ENCODE measurements at places on chromosomes 5 and 9.

DNA sequence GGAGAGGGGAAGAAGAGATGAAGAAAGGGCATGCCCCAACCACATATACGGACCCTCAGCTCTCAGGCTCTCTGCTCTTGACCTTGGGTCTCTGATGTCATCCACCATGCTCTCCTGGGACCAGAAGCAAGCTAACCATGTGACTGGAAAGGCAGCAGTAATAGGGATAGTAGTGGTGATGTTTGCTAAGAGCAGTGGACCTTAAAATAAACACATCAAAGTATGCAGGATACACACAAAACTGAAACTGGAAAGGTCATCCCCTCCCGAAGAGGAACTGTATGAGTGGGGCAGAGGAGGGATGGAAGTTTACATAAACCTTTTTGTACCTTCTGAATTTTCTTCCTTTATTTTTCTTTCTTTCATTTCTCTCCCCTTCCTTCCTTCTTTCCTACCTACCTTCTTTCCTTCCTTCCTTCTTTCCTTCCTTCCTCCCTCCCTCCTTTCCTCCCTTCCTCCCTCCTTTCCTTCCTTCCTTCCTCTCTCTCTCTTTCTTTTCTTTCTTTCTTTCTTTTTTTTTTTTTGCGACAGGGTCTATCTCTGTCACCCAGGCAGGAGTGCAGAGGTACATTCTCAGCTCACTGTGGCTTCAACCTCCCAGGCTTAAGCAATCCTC lies 8.1 kb upstream of the PTPN3 start:
- DNase-seq = no peak

- DNase-seq = no peak
Observed at GRCh38 chr5:143887903-143888665, 76.1 kb downstream of the HMHB1 start.

DNA sequence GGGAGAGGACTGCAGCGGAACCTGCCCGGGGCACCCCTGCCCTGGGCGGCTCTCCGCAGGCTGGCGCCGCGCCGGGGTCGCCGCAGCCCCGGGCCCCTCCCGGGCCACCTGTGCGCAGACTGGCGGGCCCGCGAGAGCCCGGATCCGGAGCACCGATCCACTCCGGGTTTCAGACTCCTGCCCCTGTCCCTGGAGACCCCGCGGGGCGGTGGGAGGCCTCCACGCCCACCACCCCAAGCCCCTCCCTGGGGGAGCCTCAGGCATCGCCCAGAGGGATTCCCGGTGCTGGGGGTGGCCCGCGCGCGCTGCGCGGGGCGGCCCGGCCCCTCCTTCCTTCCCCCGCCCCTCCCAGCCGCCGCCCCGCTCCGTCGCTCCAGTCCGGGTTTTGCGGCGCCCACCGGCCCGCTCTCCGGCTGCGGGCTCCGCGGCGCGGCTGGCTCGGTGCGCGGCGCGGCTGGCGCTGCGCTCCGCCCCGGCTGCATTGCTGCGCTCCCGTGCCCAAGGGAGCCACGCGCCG lies at the start of gene UNC5A:
Gene UNC5A, plus strand, starts transcription at position 479 of the 517 bp plus-strand sequence. CDS start 192 bp downstream, outside the sequence.
- peak; percentile 49 for DNase-seq

GRCh38 chr5:123520677-123521247 lies 8.8 kb downstream of the CSNK1G3 start:
- DNase-seq = no peak

DNA sequence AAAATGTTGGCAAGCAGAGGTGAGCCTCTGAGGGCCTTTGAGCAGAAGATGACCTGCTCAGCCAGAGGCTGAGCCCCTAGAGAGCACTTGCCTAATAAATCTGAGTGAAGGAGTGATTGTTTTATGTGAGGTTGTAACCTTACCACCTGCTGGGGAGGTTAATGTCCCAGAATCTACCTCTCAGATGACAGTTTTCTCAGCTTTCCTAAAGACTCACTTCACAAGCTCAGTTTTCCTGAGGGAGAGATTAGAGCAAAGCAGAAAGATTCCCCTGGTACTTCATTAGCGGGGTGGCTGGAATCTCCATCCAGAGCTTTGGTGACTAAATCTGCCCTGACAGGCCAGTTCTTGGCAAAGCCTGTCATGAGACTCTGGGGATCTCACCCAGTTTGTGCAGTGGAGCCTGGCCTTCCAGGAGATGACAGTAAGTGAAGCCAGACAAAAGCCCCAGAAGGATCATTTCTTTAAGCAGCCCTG lies 48.8 kb upstream of the GALNT10 start:
- no peak for DNase-seq

DNA sequence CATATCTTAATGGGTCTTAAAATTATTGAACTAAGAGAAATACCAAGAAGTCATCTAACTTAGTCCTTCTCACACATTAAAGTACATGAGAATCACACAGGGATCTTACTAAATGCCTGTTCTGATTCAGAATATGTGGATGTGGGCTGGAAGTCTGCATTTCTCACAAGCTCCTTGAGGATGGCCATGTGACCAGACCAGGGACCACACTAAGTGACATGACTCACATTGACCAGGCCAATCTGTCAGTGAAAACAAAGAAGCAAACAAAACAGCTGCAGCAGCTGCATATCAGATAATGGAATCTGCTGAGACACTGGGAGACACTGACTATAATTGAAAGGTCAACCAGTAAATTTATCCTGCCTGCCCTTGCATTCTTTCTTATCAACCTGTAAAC lies 110.5 kb downstream of the ADAMTS12 start:
- no peak for DNase-seq

DNA sequence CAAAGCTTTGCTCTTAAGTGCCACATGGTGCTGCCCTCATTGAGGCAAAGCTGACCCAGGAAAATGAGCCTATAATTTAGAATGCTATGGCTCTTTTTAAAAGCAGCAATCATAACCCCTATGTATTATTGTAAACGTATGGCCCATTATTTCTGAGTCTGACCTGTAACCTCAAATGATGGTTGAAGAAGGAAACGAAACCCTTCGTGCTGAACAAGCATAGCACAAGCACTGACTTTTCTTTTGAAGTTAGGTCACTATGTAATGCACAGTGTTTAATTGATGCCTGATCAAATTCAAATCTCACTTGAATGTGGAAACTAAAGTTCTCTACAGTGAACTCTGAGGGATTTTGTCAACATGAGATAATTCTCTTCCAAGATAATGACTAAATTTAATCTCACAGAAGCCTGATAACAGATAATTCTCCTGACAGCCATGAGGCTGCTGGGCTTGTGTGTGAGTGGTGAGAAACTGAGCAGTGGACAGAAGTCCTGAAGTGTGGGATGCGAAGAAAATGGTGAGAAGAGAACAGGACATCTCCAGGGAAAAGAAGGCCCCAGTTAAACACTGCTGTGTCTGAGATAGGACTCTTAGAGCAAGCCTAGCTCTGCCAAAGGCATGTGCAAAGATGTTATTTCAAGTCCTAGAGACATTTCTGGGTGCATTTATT lies 226.9 kb downstream of the MAN2A1 start:
- DNase-seq = no peak

DNA sequence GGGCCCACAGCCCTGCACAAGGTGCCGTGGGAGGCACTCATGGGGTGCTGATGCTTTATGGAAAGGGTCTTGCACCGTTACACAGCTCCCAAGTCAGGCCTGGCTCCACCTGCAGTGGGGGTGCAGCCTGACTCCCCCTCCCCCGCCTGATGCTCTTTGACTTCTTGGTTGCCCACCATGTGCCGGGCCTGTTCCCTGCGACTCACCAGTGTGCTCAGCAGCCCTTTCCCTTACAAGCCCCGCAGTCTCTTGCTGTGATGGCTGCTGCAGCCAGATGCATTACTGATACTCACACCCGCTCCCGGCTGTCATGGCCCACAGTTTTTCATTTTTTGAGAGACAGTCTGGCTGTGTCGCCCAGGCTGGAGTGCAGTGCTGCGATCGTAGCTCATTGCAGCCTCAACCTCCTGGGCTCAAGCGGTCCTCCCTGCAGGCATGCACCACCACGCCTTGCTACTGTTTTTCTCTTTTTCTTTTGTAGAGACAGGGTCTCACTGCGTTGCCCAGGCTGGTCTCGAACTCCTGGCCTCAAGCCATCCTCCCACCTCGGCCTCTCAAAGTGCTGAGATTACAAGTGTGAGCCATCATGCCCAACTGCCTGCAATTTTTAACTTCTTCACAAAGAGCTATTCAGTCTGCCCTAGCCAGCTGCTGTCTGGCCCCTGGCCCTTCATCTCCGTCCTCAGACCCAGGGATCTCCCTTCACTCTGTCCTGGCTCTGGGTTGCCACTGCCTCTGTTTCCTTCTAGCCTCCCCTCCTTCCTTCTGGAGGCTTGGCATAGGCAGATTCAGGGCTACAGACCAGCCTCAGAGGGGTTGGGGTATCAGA lies 109.5 kb downstream of the RXRA start:
- DNase-seq = no peak

GRCh38 chr5:135208555-135208902 lies 174.5 kb upstream of the PITX1 start:
- DNase-seq = no peak

GRCh38 chr5:5492087-5492933 lies 69.8 kb downstream of the ICE1 start:
- DNase-seq = no peak

- DNase-seq = no peak
Observed at GRCh38 chr9:121909111-121909510, 184.0 kb downstream of the TTLL11 start.

GRCh38 chr5:72243706-72244105 lies 76.3 kb downstream of the MRPS27 start:
- DNase-seq = no peak

- DNase-seq = no peak
Observed at GRCh38 chr9:87375397-87376073, 122.1 kb upstream of the DAPK1 start.

DNA sequence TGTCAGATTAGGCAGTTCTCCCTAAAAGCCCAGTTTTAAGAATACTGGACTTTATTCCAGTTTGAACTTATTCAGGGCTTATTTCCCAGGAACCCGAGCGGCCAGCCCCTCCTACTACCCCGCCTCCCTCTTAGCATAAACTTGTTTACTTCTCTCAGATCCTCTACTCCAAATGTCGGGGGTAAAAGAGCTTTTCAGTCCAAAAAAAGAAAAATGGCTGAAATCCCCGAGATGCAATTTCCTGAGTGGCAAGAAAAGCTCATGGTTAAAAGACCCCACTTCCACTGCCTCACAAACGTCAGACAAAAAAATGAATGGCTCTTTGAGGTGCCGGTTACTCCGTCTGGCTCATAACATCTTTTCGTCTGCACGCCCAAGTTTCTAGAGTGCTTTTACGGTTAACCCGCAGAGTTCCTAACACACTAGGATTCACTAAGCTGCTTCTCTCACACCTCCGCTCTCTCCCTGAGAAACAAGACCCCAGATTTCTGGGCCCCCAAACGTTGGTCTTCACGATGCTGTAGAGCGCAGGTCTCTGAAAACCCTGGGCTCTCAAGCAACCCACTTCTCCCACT lies 402 bp downstream of the BRD8 start:
- DNase-seq = no peak

DNA sequence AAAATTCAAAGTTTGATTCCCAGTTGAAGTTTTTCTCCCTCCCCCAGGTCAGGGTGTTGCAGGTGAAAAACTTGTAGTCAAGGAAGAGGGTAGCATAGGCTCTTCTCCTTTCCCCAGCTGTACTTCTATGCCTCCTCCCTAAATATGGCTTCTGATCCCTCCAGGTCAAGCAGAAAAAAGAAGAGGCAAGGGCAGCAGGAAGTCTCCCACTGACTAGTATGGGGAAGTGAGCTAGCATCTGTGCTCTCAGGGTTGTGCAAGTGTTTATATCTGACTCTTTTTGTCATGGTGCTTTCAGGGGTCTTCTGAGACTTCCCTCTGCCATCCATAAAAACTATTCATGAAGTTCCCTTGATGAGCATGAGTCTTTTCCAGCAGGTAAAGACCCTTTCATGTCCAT lies 76.0 kb downstream of the ATPSCKMT start:
- no peak for DNase-seq

- DNase-seq = no peak
Observed at GRCh38 chr5:125440905-125441304, 694.5 kb upstream of the ZNF608 start.

DNA sequence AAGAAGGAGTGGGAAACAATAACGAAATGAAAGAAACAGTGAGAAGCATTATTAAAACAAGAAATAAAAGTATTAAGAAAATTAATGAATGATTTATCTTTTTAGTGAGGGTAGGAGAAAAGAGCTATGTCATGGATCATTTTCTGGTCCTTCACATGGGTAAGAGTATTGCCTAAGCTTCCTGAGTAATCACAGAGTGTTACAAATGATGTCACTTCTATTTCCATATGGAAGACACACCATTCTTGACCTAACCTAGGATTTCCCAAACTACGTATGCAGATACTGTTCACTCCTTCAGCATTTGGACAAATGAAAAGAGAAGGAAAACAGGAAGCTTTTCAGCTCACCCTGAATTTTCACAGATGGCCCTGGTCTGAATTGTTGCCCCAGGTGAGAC lies 3.3 kb upstream of the TSLP start:
- DNase-seq = no peak

DNA sequence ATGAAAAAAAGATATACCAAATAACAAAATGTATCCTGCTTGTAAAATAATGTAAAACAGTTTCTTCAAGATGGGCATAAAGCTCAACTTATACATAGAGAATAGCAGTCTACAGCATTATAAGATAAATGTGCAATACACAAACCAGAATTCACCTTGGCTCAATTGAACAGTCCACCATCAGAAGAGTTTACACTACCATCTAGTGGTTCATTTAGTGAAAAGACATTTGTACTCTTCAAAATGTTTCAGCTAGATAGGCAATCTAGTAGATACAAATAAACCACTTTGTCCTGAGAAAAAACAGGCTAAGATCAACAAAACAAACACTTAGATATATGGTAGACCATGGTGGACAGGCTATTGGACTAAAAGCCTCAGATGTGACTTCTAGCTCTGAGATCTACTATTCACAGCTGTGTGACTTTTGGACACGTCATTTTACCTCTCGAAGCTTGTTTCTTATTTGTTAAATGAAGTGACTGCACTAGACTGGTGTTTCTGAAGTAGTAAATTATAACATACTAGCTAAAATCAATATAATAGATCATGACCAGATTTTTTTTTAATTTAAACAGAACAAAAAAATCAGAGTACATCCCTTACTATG lies 22.1 kb upstream of the TPD52L3 start:
- no peak for DNase-seq

DNA sequence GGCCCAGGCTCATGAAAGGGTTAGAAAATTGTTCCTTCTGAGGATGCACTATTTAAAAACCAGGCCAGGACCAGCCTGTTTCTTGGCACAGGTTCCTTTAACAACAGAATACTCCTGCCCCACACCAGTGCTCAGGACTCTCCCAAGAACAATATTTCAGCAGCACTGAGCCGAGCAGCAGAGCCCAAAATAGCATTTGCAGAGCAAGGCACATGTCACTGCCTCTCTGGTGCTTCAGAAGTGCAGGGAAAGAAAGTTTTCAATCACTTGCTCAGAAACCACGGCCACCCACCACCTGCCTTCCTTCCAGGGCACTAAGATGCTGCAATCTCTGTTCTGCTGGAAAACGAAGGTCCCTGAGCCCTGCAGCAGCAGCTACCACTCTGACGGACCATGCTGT lies 77.6 kb downstream of the SIL1 start:
- DNase-seq = no peak

- DNase-seq = no peak
Observed at GRCh38 chr9:123380852-123381705, 25.1 kb downstream of the CRB2 start.

- no peak for DNase-seq
Observed at GRCh38 chr5:147098233-147098790, 136.5 kb upstream of the STK32A start.
